KBM-7 (cell line): ENCODE measurements at places on chromosomes 3 and 15.

- DNase-seq = no peak
Observed at GRCh38 chr3:36741285-36741684, 23.1 kb downstream of the DCLK3 start.

DNA sequence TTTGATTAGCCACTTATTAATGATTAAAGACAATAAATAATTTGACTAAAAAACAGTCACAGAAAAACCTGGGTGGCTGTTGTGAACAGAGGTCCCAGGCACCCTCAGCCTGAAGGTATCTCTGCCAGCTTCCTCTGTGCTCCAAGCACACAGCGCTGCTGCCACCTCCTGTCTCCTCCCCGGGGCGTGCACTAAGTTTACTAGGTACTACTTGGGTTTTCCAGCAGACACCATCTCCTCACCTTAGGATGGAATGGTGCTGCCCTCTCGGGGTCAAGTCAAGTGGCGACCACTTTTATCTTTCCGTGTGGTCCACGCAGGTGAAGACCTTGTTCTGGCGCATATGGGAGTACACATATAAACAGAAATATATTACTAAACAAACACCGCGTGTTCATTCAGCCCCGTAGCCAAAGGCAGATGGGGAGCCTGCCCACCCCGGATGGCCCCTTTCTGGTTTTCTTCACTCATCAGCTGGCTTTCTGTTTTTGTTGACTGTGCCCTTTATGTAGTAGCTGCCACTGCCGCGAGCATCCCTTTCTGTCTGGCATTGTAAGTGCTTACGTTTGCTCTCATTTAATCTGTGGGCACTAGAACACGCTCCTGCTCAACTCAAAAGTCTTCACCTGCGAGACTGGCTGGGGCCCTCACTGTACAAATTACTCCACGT lies 128.0 kb downstream of the LRIG1 start:
- DNase-seq = no peak

- DNase-seq = no peak
Observed at GRCh38 chr3:14016900-14017475, 107.7 kb downstream of the CHCHD4 start.

DNA sequence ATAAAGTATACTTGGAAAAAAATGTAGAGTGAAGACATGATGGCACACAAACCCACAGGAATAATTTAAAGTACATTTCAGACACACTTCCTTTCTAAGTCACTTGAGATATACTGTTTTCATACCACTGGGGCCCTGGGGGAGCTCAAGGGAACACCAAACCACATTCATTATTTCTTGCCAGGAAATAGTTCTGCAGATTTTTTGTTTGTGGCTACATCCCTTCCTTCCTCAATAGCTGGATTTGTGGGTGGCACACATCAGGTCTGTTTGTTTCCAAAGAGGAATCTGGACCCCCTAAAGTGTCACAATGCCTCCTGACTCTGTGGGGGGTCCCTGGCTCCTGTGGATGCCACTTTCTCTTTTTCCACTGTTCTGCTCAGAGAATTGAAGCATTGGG lies 153.5 kb upstream of the COL8A1 start:
- DNase-seq = peak; percentile 18

DNA sequence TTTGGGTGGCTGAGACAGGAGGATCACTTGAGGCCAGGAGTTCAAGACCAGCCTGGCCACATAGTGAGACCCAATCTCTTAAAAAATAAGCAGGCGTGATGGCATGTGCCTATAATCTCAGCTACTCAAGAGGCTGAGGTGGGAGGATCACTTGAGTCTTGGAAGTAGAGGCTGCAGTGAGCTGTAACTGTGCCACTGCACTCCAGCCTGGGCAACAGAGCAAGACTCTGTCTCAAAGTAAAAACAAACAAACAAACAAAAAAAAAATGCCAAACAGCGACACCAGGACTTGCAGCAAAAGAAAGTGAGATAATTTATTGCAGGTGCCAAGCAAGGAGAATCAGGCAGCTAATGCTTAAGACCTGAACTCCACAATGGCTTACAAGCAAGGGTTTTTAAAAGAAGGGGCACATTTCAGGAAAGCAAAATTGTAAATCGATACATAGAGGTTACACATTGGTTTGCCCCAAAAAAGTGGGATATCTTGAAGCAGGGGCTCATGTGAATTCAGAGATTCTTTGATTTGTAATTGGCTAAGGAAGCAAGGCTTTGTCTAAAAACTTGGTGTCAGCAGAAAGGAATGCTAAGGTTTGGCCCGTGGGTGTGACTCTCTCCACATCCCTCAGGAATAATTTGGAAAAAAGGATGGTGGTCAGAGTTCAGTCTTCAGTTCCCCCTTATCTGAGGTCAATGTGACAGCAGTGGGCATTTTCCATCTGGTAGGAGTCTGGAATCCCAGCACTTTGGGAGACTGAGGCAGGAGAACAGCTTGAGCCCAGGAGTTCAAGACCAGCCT lies 5.2 kb upstream of the MPI start:
- no peak for DNase-seq

- DNase-seq = no peak
Observed at GRCh38 chr15:73034221-73034620, 18.0 kb upstream of the NEO1 start.

DNA sequence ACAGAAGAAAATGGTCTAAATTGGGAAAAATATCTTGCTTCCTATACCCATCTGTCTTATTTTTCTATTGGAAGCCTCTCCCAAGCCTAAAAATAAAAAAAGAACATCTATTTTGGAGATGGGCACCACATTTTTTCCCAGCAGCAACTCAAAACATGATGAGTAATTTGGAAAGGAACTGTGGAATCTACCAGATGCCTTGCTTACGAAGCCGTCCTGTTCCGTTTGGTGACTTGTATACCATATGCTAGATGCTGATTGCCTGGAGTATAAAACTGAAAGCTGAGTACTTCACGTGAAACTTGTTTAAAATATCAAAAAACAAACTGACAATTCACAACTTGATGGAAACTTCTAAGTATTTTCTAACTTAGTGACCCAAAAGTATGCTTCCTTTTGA lies 491.0 kb downstream of the ROBO2 start:
- no peak for DNase-seq

- DNase-seq = no peak
Observed at GRCh38 chr3:138799822-138800221, 34.9 kb downstream of the PIK3CB start.

- no peak for DNase-seq
Observed at GRCh38 chr3:137642831-137643230, 121.3 kb upstream of the SOX14 start.

DNA sequence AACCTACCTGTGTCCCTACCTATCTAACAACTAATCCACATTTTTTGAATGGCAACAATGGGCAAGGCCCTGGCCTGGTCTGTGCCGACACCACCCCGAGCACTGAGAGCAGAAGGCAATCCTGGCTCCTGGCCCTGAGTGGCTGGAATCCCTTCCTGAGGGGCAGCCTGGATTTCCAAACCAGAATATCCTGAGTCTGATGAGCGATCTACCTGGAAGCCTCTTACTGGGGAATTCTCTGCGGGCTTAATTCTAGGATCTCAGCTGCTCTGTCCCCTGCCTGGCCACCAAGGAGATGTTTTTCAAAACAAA lies 22.1 kb downstream of the ATP2B2 start:
- DNase-seq = no peak

DNA sequence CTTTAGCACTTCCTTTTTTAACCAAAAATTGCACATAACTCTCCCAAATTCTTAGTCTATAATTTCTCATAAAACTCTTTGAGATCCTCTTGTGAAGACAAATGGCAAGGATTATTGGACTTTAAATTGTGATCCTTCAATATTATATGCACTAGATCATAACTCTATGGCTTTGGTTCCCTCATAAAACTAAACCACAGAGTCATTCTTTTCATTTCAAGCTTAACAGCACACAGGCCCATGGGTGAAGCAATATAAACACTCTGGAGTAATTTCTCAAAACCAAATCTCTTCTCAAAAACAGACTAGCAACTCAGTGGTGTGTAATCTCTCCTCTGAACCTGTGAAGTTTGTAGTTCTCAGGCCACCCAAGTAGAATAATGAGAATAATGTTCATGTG lies 171.0 kb upstream of the NECTIN3 start:
- no peak for DNase-seq

- no peak for DNase-seq
Observed at GRCh38 chr3:71090207-71090606, 493.3 kb downstream of the FOXP1 start.

- DNase-seq = no peak
Observed at GRCh38 chr3:73874606-73875369, 250.0 kb upstream of the PDZRN3 start.

DNA sequence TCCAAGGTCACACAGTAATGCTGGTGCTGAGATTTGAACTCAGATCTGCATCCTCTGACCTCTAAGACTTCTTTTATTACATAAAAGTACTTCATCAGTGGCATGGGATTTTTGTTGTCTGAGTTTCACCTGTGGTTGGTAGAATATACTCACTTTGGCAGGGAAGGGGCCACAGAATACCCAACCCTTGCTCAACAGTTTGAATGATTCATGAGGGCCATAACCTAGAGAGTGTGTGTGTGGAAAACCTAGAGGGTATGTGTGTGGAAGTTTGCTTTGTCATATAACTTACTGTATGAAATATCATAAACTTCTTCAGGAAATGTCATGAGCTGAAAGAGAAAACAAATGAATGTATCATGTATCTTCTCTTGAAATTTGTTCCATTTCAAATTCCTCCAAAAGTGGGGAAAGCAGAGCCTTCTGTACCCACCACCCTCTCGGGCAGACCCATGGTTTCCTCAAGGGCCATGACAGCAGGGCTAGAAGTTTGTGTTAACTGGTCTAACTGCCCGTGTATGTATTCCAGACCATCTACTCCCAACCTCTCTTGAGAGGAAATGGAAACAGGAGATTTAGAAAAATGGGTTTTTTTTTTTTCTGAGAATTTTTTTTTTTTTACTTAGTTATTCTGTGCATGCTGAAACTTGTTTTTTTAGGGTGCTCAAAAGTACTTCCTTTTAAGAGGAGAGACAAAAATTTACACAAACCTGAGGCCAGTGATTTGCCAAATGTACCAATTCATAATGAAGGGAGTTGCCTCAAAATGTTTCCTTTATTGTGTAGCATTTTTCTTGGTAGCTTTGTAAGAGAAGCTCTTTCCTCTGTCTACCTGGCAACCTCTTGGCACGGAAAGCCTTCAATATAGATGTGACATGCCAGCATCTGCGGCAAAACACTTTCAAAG lies 127.0 kb downstream of the TPRG1 start:
- DNase-seq = no peak
